ENCODE measurements at places on chromosomes 2 and 18. TPM values are rescaled to one million over a fixed set of nuclear protein-coding genes. Genes with fewer than 3 reads are reported as not detected.

DNA sequence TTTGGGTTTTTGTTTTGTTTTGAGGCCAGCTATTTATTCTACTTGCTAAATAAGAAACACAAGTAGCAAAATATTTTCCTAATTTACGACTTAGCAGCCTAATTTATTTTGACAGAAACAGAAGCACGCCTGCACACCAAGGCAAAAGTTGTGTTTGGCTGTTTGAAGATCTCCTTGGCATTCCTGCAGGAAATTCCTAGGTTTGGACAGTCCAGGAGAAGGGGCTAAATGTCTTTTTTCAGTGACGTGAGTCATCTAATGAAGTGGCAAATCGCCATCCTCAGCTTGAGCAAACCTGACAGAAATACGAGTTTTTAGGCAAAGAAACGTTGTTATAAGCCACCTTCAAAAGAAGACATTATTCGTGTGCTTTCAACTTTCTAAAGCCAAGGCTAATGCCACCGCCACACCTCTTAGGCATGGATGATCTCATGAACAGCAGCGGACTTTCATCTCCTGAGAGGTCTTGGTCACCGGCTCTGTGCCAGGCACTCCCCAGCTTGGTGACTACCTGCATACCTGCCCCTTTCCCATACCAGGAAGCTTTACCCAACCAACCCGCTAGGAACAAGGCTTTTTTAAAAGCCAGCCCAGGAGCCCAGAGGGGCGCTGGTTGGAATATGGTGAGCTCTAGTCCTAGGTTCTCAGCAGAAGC lies 30.9 kb downstream of the STK39 start:
- no peak for DNase-seq

DNA sequence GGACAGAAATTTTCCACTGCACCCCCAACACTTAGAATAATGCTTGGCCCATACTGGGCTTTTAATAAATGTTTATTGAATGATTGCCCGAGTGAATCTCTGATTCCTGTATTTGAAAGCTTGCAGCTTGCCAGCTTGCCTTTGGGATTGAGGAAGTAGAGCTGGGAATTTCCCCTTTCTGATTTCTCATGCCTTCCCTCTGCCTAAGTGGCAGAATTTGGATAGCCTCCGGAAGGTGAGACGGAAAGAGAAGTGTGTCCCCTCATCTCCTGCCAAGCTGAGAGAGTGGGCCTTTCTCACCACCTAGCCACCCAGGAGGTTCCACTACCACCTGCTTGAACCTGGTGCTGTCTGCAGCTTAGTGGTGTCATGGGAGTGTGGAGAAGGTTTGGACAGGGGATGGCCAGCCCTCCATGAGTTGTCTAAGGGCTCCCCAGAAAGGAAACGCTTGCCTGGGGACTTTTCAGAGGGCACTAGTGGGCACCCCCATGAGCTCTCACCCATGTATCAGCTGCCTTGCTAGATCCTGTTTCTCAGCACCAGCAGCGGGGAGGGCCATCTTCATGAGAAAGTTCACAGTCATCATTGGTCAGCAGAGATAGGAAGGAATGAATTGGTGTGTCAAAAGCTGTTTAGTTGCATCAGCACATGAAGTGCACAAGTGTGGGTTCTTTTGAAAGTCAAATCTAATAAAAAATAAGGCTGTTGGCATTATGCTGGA lies 8.6 kb upstream of the NCOA1 start:
- peak; percentile 38 for DNase-seq

DNA sequence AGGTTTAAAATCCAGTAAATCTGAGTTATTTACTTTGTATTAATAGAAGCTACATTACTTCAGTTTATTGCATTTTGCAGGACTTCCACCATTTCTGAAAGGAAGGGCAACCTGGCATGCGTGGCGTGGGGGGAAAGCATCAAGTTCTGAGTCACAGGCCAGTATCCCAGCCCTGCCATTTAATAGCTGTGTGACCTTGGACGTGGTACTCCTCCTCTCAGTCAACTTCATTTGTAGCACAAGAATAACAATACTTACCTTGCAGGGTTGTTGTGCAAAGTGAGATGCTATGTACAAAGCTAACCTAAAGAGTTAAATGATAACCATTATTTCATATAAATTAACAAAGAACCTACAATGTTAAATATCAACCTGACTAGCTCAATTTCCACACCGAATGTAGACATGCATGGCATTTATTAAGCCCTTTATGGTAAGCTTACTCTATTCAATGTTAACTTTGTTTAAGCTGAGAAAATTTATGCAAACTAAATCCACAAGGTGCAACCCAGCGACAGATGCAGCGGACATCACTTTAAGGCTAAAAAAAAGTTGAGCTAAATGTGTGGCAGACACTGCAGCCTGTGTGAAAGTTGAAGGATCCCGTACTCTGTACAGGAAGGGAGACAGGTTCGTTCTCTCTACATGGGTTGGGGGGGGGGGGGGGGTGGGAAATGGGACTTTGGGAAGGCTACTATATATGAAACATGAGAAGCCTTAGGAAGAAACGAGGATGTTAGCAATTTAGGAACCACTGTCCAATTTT lies 17.2 kb upstream of the STPG4 start:
- no peak for DNase-seq

GRCh38 chr2:234679741-234680687 lies 183.1 kb upstream of the ARL4C start:
- peak; percentile 80 for DNase-seq

GRCh38 chr2:6025391-6025790 lies 333.2 kb downstream of the SOX11 start:
- no peak for DNase-seq

GRCh38 chr2:120302301-120302700 lies 43.6 kb upstream of the INHBB start:
- DNase-seq: no peak

- no peak for DNase-seq
Measured at GRCh38 chr2:43491065-43491639, 104.7 kb downstream of the THADA start.

DNA sequence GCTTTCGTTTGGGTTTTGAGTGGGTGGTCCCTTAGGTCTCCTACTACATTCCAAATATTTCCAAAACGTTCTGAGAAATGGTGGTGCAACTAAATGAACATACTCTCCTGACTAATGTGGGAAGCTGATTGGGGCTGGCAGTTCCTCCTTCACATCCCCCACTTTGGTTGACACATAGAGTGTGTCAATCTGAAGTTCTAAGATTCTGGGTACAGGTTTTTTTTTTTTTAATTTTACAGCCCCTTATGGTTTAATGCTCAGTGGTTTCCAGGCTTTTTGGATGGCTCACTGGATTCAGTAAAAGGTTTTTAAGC lies 58.4 kb upstream of the ITGB6 start:
- no peak for DNase-seq

- no peak for DNase-seq
Measured at GRCh38 chr18:45412577-45412976, 202.7 kb upstream of the SLC14A2 start.

- no peak for DNase-seq
Measured at GRCh38 chr2:38190542-38191218, 114.7 kb upstream of the CYP1B1 start.

DNA sequence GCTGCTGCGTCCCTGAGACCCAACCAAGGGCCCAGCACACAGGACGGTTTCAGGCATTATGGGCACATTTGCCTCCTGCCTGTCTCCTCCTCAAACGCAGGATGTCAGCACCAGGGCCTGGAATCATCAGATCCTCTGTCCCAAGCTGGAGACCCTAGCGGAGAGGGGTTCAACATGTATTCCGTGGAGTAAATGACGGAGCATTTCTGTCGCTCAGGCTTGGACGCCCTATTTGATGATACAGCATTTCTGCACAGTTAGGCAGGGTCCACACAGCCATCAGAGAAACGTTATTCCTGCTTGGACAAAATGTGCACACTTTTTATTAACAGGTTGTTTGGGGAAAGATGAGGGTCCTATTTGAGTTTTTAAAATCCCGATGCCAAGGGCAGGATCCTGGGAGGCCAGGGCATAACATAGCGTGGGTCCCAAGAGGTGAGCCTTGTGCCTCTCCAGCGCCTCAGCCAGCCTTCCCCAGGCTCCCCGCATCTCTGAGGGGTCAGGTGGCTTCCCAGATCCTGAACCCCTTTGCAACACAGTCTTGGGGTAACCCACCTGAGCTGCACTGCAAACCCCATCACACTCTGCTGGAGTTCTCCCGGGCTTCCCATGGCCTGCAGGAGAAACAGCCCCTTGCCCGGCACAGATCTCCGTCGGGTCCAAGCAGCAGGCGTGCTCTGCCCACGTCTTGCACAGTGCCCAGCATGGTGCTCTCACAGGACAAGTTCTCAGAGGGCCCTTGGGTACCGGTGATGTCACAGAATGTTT lies 319.7 kb upstream of the MYT1L start:
- no peak for DNase-seq

FAM237A gene
- not detected for total RNA-seq

DSG1 gene
- total RNA-seq: not detected

SERPINB12 gene
- 0.62 TPM for total RNA-seq

RALBP1 gene
- 37.5 TPM for total RNA-seq
